ENCODE measurements at places on chromosomes 5 and 9.

- DNase-seq, result no peak
Measured at GRCh38 chr9:112581469-112582176, 95.0 kb downstream of the KIAA1958 start.

- no peak for DNase-seq
Measured at GRCh38 chr5:34941936-34942335, 12.6 kb downstream of the DNAJC21 start.

DNA sequence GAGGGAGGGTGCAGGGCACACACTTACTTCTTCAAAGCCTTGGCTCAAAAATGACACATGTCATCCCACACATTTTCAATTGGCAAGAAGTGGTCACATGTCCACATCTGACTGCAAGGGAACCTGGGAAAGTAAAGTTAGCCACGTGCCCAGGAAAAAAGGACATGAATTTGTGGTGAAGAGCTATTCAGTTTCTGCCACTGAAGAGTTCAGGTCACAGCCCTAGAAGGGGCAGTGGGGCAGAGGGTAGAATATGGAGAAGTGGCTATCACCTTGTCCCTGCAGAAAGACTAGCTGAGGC is 1.9 kb upstream of the RGS14 start:
- DNase-seq, result no peak

GRCh38 chr9:119924736-119925135 is 555.5 kb upstream of the BRINP1 start:
- no peak for DNase-seq

DNA sequence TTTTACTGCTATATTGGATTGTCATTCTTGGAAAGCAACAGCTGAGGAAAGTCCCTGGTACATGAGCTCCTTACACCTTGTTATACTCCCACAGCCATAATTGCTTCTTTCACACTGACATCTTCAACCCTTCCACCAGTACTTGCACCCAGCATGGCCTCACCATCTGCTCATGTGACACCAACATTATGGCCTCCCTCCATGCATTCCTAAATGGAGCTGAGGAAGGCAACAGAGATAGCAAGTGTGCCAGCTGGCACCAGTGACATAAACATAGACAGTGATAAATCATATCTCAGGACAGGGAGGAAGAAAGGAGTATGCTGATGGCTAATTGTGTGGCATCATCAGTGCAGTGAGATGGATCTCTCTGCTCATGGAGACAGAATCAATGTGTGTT is 119.5 kb downstream of the BAAT start:
- DNase-seq, result no peak

GRCh38 chr9:90919883-90920282 is 118.3 kb downstream of the SYK start:
- DNase-seq, result no peak

GRCh38 chr5:11322133-11322532 is 561.1 kb upstream of the DAP start:
- no peak for DNase-seq

DNA sequence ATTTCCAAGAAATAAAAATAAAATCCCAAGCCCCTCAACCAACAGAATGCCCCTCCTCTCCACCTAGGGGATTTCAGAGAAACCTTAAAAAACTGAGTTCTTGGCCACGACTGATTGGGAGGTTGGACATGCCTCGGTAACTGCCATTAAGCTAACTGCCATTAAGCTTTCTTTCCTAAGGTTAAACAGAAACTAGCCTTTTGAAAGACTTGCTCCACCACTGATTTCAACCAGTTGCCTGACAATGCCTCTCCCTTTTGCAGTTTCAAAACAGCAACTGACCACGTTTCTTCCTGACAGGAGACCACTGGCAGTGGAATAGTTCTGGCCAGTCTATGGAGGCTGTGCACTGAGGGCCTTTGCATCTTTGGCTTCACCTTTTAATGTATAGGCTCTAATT is 39.3 kb upstream of the TRPC7 start:
- DNase-seq, result no peak

DNA sequence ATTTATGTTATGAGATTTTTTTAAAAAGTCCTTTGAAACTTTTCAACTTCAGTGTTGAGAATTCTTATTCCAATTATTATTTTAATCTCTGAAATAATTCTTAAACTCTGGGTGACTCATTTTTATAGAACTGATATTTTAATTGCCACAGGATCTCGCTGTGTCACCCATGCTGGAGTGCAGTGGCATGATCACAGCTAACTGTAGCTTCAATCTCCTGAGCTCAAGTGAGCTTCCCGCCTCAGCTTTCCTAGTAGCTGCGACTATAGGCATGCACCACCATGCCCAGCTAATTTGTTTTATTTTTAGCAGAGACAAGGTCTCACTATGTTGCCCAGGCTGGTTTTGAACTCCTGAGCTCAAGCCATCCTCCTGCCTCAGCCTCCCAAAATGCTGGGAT is 41.0 kb downstream of the DIMT1 start:
- no peak for DNase-seq

DNA sequence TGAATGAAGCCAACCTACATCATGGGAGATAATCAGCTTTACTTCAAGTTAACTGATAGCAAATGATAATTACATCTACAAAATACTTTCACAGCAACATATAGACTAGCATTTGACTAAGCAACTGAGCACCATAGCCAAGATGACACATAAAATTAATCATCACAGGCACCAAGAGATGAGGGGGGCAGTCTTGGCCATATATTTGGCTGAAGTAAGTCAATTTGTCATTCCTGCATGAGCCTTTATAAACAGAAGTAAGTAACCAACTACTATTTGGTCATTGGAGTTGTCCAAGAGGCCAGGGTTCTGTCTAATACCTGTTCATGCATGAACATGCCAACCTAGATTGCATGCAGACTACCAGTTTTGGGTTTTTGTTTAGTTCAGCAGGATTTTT is 53.6 kb downstream of the PDCD1LG2 start:
- DNase-seq, result no peak

GRCh38 chr9:134252084-134252830 is 74.0 kb upstream of the RXRA start:
- no peak for DNase-seq

DNA sequence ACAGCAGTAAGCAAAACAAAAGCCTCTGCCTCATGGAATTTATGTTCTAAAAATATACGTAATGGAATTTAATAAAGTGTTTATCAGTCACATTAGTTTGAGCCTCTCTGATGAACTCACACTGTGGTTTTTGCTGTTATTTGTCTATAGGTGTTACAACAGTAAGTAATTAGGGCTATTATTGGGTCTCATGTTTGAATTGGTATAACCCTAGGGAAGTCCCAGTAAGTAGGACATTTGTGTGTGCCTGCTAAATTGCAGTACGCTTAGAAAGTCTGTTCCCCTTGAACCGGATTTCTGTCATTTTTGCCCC is 197.6 kb downstream of the NR3C1 start:
- no peak for DNase-seq

- DNase-seq, result no peak
Measured at GRCh38 chr9:113409883-113410206, 630 bp downstream of the POLE3 start.

DNA sequence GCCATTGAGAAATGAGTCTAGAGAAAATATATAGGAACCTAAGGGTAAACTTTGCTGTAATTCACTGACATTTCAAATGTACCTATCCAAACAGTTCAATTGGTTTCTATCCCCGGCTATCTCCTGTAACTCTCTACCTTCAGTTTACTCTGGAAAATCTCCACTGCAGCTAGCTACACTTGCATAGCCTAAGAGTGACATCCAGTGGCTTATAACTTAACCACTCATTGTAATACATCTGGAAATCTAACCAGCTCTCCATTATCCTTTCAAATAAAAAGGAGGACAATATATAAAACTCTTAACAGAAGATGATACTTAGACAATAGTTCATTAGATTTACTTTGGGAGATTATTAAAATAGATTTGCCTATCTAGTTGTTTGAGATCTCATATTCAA is 35.3 kb upstream of the SPDL1 start:
- DNase-seq, result no peak

- no peak for DNase-seq
Measured at GRCh38 chr5:124596595-124597421, 149.6 kb downstream of the ZNF608 start.

DNA sequence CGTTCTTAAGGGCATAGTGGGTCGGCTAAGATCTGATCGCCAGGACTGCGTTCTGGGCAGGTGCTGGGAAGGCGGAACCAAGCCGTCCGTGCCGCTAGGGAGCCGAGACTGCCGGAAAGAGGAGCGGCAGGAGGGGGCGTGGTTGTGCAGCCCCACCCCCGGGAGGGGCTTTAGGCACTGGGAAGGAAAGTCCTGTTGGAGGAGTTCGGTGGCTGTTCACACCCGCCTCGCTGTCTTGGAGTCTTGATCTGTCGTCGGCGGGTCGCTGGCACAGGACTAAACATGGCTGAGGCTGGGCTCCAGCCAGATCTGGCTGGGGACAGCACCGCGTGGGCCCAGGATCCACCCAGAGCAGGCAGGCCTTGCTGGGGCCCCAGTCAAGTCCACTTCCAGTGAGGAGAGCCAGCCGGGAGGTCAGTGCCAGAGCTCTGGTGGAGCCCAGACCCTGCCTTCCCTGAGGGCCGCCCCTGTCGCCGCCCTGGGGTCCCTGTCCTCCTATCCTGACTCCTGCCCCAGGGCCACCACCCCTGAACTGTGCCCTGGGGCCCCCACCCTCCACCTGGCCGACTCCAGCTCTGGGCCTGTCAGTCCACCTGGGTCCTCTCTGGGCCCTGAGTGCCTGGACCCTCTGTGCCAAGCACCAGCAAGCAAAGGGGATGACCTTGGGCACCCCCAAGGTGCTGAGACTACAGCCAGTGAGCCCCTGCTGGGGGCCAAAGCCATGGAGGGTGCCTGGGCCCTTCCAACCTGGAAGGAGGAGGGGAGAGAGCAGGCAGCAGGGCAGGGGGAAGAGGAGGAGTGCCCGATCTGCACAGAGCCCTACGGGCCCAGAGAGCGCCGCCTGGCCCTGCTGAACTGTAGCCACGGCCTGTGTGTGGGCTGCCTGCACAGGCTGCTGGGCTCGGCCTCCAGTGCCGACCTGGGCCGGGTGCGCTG is 4.5 kb downstream of the RNF208 start:
- no peak for DNase-seq

DNA sequence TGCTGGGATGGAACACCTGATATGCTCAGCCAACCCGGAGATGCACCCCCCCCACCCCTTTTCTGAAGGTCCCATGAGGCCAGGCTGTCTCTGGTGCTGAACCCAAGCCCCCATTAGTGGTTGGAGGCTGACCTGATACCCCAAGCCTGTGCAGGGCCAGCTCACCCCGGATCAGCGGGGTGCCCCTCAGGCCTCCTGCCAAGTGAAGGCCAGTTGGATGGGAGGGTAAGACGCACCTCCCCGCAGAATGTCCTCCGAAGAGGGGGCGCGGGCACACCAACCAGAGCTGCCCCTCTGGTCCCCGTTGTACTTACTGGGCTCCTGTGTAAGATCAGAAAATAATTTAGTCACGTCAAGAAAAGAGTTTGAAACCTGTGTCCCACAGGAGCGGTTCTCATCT is 76.8 kb upstream of the OTULINL start:
- no peak for DNase-seq

GRCh38 chr9:15711931-15712330 is 159.1 kb downstream of the CCDC171 start:
- no peak for DNase-seq

DNA sequence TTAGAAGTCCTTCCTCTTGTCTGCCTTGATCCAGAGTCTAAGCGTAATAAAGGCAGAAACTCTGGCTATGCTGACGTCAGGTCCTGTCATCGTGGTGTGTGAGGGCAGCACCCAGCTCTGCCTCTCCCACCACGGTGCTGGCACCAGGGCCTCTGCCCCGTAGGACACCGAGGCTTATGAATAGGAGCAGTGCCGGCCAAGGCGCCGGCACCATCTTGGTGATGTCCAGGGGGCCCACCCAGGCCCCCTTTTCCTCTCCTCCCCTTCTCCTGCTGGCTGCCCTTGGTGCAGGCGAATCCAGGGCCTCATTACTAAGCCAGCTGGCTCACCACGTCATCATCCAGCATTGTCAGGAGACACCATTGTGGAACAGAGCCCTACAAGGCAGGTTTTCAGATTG is 252.3 kb downstream of the FANCC start:
- peak; percentile 66 for DNase-seq

DNA sequence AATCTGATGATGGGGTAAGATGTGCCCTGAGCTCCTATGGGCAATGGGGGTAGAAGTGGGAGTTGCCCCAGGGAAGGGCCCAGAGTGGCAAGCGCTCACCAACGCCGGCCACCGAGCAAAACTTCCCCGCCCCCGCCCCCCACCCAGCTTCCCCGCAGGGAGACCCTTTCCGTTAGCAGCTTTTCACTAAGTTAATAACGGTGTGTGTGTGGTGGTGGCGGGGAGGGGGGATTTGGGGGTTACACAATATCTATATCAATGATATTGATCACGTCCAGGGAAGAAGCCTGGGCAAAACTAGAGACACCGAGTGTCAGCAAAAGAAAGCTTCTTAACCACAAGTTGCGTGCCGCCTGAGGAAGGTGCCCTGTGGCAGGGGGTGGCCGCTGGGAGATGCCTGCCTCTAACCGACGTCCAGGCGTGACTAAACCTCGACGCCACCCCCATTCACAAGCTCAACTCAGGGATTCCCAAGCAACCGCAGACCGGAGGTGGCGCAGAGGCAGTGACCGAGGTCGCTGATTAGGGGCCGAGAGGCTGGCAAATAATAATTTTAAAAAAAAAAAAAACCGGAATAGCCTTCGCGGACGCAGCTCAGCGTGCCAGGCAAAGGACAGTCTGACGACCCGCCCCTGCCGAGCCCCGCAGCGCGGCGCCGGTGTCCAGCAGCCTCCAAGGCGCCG is 222.6 kb downstream of the MEF2C start:
- no peak for DNase-seq

GRCh38 chr5:84272771-84273516 is 111.7 kb downstream of the EDIL3 start:
- DNase-seq, result no peak

- DNase-seq, result no peak
Measured at GRCh38 chr9:19085295-19085694, 17.4 kb downstream of the HAUS6 start.

- DNase-seq, result no peak
Measured at GRCh38 chr9:12972608-12973589, 198.1 kb downstream of the LURAP1L start.

Data from osteocyte (in vitro differentiated cells).